Pancreas (tissue), 10 donors: ENCODE measurements at places on chromosomes 4 and X. TPM values are rescaled to one million over a fixed set of nuclear protein-coding genes. Genes with fewer than 3 reads are reported as not detected.

NLGN4X gene
- 0.28 TPM for total RNA-seq

GATA1 gene
- not detected for total RNA-seq

DNA sequence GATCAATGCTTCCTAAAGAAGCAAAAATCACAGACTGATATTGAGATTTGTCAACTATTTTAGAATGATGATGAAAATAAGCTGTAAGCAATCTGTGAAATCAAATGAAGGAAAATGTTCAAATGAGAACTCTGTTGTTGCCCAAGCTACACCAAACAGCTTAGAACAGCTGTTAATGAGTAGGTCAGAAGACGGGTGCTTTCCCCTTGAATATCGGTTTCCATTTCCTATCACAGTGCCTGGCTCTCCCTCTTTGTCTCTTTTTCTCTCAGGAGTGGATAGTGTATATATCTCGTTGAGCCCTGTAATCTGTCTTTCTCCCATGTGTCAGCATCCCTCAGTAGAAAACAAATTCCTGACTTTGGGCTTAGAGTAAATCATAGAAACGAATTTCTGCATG lies 1592.9 kb upstream of the TENM3 start:
- DNase-seq, result no peak
- H3K4me1 ChIP-seq, result no peaks in the 10 kb centered on the region
- no peaks in the 10 kb centered on the region for H3K36me3 ChIP-seq

GRCh38 chr4:127327491-127327890 lies 305.3 kb upstream of the INTU start:
- no peaks in the 10 kb centered on the region for H3K27me3 ChIP-seq
- no peak for DNase-seq
- H3K4me3 ChIP-seq, result no peak overlapping the region
- no peaks in the 10 kb centered on the region for H3K36me3 ChIP-seq
- H3K4me1 ChIP-seq, result no peaks in the 10 kb centered on the region
- no peak overlapping the region for H3K27ac ChIP-seq

DNA sequence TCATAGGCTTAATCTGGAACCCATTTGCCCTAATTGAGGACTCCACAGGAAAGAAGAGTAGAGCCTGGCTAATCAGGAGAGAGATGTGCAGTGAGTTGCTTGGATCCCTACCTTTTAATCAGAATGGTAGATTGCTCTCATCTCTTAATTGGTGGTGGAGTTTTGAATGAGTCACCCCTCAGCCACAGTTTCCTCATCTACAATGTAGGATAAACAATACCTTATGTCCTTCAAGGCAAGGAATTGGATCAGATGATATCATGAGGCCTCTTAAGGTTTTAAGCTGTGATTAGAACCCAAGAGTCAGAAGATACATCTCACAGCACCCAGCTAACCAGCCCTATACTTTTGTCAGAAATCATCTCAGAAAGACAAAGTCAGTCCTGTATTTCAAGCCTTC lies 39.1 kb downstream of the PDGFRA start:
- H3K27ac ChIP-seq, result no peak overlapping the region
- no peak for DNase-seq
- H3K4me1 ChIP-seq, result no peaks in the 10 kb centered on the region
